Stimulated activated CD4-positive, alpha-beta T cell treated with anti-CD3 and anti-CD28 coated beads, Interleukin-1b, Interleukin-23, amount 100 ng/mL, for 4 hours (primary cell): ENCODE measurements at places on chromosomes 7 and 10.

DNA sequence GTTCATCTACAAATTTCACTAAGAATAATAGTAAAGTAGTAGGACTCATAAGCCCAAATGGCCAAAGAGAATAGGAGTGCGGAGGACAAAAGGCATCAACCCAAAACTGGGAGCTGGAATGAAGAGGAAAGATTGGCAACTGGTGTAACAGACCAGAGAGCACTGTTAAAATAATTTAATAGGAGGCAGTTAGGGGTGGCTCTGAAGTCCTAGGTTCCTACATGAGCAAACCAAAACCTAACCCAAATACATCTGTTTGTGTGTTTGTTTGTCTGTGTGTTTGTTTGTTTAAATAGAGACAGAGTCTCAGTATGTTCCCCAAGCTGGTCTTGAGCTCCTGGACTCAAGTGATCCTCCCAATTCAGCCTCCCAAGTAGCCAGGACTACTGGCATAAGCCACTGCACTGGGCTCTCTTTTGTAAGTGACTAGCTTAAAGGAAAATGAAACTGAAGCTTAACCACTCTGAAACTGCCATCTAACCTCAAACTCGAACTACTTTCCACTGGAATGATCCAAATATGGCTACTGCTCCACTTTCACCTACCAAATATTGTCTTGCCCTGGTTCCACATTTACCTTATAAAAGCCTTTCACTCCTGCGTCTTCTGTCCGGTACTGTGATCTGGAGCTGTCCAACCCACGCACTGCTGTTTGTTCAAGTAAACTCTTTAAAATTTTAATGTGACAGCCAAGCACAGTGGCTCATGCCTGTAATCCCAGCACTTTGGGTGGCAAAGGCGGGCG is 94.9 kb downstream of the AKR1D1 start:
- no peak for DNase-seq

DNA sequence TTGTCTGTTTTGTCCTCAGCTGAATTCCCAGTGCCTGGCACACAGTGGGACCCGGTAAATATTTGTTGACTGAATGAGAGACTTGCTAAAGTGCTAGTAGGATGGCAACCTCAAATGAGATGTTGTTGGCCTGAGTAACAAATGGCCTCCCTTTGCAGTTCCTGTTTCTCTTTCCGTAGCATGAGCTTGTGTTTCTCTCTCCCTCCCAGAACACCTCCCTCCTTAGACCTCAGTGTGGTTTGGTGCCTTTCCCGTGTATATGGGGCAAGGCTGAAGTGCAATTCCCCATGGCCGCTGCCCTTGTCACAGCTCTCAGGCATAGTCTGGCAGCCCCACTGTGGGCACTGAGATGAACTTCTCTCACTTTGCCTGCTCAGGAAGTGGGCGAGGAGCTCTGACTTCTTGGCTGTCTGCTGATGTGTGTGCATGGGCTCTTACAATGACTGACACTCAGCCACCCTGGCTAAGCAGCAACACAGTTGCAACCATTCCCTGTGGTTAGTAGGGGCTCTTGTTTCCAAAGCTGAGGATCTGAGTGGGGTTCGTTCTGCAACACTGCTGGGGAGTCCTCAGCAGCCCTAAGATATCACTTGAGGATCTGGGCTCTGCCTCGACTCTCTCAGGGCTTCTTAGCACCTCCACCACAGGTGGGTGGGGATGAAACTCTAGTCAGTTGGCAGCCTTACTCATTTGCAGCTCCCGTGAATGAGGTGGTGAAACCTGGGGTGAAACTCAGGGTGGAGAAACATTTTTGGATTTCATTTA is 136.1 kb downstream of the ICA1 start:
- peak; percentile 60 for DNase-seq

DNA sequence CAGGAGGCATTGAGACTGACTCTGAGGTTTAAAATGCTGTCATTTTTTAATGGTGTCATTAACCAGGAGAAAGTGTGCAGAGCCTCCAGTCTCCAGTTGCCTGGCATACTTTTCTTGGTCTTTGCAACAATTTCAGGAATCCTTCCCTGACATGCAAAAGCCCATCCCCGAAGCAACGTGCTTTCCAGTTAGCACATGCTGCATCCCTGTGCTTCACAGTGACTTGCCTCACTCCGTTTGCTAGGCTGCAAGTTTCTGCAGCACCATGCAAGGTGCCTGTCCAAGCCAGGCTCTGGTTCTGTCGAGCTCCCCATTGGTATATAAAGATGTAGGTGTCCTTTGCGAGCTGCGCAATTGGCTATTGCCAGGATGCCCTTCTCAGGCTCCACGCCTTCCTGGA is 135.0 kb downstream of the GALNT17 start:
- no peak for DNase-seq

DNA sequence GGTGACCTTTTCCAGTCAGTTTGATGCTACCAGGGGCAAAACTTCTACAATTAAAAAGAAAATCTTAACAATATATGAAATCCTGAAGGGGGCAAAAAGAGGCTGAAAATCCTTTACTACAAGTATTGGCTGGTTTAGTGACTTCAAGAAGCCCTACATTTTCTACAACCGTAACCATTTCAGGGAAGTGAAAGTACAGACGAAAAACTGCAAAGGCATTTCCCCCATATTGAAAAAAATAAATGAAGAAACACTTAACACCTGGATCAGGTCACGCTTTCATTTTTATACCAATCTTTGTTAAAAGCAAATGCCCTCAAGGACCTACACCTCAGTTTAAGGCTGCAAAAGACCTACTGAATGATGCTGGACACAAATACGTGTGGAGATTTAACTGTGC is 38.6 kb downstream of the IL6 start:
- no peak for DNase-seq

- no peak for DNase-seq
Observed at GRCh38 chr10:58512491-58513187, at the start of gene BICC1. BICC1 (plus strand) TSS chr10:58512872; CDS start chr10:58513144, 272 bp downstream.

GRCh38 chr10:94011296-94011695 is 17.6 kb downstream of the PLCE1 start:
- no peak for DNase-seq

GRCh38 chr10:88527245-88527644 is 55.9 kb downstream of the RNLS start:
- no peak for DNase-seq

DNA sequence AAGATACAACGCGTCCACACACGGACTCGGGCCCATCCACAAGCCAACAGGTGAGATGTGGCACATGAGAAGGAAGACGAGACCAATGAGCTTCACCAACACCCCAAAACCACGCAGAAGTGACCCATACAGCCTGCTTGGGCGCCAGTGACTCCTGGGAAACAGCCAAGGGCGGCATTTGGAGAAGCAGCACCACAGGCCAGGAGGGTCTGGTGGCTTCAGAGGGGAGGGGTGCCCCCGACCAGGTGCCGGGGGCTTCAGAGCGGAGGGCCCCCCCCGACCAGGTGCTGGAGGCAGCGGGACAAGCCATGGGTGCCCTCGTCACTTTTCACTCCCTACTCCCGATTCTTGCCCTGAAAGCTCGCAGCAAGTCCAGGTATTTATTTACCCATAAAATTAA is 140.1 kb downstream of the DIP2C start:
- no peak for DNase-seq

GRCh38 chr7:140877249-140877524 is 47.5 kb downstream of the BRAF start:
- DNase-seq, result no peak

DNA sequence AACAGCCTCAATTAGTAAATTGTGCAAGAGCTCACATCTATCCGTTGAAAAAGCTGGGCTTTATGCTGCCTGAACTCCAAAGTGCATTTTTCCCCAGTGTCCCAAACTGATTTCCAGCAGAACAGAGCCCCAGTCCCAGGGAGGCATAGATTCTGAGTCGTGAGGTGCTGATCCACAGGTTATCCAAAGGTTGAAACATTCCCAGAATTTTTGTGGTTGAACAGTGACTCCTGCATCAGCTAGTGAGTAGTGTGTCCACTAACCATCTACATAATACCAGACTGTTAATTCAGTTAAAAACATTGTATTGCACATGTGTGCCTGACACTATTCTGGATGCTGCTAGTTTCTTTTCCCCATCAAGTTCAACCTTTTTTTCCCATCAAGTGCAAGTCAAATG is 761.5 kb downstream of the GATA3 start:
- DNase-seq, result no peak

DNA sequence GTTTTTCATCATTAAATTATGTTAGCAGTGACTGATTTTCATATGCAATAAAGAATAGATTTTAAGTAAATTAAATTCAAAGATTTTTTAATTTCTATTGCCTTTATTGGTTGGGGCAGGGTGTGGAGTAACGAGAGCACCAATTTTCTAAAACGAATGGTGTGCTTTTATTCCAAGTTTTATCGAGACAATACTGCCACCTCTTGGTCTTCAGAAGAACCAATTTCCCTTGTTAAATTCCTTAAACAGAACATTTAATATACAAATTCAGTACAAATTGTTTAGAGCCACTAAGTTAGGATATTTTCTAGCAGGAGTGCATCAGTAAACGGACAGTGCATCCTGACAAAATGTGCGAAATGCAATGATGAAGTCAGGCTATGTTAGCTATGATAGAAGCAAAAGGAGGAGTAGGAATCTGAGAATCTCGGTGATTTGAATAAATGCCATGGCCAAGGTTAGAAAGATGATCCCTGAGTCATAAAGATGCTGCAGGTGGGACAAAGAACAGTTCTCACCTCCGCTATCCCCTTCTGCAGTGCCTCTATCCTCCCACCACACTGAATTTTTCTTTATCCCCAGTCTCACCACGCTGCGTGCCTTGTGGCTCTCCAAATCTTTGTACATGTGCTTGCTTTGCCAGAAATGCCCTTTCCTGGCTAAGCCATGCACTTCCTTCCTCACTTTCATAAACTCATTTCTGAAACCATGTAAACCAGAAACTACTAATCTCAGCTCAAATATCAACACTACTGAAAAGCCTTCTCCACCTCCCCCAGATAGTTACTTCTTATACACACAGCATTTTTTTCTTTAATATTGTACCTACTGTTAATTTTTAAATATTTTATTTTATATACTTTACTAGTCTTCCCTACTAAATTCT is 31.9 kb upstream of the AGBL3 start:
- no peak for DNase-seq

GRCh38 chr7:3149231-3149995 is 105.7 kb upstream of the CARD11 start:
- DNase-seq, result no peak
